ENCODE measurements at places on chromosomes 6 and 20.

- DNase-seq, result no peak
Measured at GRCh38 chr20:16477632-16478031, 95.6 kb downstream of the KIF16B start.

DNA sequence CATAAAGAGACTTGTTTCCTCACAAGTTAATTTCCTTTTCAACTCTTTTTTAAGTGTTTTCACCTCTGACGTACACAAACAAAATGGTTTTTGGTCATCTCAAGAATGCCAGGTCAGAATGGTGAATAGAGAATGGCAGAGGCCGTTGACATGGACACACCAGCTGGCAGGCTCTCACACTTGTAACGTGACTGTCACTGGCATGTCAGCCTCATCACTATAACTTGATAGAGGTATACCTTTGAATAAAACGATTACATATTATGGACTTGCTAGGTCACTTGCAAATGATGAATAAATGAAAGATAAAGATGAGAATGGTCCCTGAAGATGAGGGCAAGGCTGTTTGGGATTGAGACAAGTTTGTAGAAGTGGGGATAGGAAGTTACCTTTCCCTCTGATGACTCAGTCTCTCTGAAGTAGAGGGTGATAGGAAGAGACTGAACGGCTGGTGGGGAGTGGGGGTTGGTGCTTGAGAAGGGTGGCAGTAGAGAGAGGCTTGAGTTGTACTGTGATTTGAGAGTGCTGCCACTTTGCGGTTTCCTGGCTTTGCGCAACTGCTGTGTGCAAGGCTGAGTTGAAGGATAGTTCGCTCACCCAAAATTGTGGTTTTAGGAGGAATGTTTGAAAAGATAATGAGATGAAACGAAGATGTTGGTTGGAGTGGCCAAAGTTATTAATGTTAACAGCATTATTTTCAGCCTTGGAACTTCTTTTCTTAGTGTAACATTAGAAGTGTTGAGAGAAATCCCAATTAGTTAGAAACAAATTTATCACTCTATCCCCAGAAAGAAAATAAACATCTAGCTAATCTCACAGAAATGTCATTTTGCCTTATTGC lies 30.3 kb downstream of the TBPL1 start:
- no peak for DNase-seq

DNA sequence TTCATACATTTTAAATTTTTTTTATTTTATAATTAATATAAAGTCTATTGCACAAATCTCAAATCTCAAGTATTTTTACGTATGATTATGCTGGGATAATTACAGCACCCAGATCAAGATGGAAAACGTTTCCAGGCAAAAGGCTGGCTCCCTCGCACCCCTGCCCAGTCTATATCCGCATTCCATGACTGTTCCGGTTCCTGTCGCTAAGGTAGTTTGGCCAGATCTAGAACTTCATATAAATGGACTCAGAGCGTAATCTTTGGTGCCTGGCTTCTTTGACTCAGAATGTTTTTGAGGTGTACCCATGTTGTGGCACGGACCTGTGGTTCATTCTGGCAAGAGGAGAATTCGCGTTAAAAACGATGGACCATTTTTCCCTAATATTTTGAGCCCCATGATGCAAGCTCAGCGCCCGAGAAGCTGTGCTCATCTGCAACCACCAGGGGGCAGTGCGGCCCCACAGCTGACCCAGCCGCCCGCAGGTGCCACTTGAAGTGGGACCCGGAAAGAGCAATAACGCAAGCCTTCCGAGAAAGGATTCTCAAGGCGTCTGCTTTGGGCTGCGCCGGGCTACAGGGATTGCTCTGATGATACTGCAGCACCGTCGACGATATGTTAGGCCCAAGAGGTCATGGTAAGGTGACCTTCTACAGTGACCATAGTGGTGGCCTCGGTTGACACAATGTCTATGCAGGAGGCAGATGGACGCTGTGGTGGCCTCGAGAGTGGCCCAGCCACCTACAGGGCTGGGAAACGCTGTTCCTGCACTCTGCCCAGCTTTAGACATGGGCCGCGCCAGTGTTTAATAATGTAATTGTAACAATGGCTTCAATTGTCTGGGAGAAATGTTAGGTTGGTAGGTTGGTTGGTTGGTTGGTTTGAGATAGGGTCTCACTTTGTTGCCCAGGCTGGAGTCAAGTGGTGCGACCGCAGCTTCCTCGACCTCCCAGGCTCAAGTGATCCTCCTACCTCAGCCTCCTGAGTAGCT lies 160.1 kb downstream of the ZMYND8 start:
- DNase-seq, result peak; percentile 80

- DNase-seq, result no peak
Measured at GRCh38 chr20:11702721-11703518, 214.8 kb upstream of the BTBD3 start.

- no peak for DNase-seq
Measured at GRCh38 chr6:151004383-151005024, 139.0 kb downstream of the MTHFD1L start.

- peak; percentile 61 for DNase-seq
Measured at GRCh38 chr6:7433121-7433617, 43.6 kb downstream of the RIOK1 start.

DNA sequence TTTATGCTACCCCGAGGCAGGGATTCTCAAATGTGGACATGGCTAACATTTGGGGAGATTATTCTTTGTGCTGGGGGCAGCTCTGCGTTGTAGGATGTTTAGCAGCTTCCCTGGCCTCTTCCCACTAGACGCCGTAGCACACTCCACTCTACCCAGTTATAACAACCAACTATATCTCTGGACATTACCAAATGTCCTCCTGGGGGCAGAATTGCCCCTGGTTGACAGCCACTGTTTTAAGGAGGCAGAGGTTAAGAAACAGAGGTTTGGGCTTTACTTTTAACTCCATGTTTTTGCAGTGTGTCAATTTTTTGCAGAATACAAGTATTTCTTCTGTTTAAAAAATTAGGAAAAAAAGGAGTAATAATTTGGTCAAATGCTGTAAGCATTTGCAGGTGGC lies 56.2 kb upstream of the BMP6 start:
- no peak for DNase-seq

DNA sequence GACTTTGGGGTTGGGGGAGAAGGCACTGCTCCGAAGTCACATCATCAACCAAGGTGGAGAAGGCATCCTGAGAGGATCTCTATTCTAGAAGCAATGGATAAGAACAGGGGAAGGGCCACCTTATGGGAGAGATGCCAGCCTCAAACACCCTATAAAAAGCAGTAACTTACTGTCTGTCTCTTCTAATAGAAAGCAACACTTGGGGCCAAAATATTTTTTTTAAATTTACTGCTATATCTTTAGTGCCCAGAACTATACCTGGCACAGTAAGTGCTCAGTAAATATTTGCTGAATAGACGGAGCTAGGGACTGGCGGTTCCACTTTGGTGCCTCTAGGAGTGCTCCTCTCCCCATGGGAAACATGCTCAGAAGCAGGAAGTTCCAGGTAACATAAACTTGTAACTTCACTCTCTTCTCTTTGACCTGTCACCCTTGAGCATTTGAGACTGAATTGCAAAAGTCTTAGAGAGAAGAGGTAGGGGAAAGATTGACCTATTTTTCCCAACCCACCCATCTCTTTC lies 807 bp upstream of the OTOR start:
- DNase-seq, result no peak

GRCh38 chr6:156593893-156594292 lies 183.3 kb upstream of the ARID1B start:
- no peak for DNase-seq

- DNase-seq, result no peak
Measured at GRCh38 chr20:32152421-32153155, 43.1 kb downstream of the TM9SF4 start.

DNA sequence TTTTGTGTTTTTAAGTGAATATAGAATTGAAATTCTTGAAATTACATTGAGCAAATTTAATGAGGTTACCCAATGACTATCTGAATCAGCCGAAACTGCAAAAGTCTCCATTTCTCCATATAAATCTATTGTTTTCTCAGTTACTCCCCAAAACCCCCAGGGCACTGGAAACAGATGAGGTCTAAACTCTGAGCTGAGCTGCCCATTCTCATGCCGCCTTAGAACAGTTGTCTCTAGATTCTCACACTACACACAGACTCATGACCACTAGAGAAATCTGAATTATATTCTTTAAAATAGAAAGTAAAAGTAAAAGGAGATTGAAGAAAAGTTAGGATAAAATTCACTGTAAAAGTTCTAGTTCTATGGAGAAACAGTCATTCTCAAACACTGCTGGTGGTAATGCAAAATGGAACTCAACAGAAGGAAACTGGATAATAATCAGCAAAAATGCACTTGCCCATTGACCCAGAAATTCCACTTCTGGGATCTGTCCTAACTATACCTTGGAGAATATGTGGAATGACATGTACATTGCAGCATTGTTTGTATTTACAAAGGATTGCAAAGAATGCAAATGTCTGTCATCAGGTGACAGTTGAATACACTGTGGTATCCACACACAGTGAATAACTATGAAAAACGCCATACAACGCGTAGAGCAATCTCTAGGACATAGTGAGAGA lies 125.5 kb downstream of the IPCEF1 start:
- no peak for DNase-seq

DNA sequence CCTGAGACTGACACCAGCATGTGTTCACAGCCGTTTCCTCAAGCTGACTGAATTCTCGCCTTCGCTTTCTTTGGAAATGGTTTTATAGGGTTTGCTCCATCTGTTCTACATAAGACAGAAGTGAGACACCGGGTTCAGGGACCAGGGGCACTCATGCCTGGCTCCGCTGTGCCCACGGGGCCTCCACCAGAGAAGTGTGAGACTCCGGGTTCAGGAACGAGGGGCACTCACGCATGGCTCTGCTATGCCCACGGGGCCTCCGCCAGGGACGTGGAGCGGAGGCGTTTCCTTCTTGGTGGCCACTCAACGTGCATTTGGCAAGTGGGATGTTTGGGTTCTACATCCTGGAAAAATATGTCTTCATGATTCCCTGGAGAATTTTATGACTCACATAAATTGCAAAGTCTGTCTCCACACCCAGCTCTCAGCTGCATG lies 106.6 kb downstream of the RNASET2 start:
- DNase-seq, result no peak

DNA sequence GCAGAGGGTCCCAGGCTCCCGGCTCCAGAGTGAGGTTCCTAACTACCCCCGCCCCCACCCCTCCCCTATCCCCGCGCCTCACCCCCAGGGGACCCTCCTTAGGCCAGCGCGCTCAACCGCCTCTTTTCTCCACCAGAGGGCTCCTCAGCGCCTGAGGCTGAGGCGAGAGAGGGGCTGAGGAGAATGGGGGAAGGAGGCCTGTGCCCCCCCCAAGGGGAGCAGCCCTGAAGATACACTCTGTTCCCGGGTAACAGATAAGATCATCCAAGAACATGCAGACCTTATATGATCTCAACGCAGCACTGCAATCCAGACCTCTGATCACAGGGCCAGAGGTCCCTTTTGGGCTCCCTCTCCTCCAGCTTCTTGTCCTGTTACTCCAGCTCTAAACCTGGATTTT lies 43.3 kb upstream of the MRPS10 start:
- peak; percentile 36 for DNase-seq

DNA sequence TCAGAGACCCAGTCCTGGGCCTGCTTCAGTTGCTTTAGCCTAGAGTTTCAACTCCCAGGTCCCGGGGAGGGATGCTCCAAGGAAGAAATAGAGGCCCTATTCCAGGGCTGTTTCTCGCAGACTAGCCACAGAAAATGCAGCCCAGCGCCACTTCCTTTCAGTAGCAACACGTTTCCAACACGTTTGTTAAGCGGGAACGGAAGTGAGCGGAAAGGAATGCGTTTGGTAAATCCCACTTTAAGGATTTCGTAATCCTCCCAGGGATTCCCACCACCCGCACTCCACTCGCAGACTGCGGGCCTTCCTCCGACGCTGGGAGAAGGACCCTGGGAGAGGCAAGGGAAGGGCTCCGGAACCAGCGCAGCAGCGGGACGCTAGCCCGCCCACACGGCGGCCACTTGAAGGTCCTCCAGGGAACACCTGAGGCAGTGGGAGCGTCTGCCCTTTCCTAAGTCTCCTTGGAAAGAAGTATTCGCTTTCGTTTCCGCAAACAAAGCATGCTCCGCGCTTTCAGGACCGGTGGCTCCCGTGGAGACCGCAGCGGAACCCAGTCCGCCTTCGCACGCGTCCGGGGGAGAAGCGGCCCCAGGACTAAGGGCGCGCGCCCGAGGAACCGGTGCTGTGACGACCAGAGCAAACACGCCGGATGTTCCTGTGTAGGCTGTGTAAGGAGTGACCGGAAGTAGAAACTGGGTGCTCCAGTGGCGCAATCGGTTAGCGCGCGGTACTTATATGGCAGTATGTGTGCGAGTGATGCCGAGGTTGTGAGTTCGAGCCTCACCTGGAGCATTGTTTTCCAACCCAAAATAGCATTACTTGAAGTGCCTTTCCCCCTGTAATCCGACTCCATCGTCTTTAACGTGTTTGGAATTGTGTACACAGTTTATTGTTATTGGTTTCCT lies 227.6 kb upstream of the PRSS16 start:
- DNase-seq, result peak; percentile 32

- DNase-seq, result no peak
Measured at GRCh38 chr20:39581034-39581433, 618.9 kb downstream of the DHX35 start.

DNA sequence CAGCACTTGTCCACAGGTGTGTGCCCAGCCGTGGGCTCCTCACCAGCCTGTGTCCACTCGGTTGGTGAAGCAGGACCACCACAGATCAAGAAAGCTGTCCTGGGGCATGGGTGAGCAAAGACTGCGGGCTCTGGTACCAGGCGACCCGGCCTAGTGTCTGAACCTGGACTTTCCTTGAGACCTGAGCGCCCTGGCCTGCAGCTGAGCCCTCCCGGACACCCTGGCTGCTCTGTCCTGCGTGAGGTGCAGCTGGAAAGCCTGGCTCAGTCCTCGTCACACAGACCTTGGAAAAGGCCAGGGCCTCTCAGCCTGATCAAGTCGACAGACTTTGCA lies 201.2 kb upstream of the THBS2 start:
- no peak for DNase-seq

DNA sequence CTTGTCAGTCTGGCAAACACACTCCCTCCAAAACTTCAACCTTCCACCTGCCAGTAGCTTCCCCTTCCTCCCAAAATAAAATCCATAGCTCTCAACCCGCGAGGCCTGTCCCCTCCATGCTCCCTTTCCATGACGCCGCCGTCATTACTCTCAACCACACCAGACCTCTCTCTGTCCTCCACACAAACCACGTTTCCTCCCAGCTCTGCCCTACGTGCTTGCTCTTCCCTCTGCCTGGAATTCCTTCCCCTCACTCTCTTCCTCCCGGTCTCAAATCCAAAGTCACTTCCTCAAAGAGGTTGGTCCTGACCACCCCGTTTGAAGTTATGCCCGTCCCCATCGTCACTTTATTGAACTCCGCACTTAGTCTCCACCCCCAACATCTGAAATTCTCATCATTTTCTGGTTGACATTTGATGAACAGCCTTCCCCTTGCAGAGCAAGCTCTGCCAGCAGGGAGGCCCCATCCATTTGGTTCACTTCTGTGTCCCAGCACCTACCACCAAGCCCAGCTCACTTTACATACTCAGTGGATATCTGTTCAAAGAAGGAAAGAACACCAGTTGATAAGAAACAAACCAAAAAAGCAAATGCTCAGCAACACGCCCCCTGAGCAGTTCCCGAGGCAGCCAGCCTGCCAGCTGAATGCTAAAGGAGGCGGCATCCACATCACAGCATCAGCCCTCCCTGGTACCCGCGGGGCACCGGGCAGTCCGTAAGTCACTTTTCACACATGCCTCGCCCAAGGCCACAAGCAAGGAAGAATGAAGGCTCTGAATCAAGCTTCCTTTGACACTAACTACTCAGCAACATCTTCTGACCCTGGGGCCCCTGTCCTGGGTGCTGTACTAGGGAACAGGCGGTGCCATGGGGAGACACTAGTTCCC lies 125.0 kb downstream of the NFATC2 start:
- DNase-seq, result no peak
